ENCODE measurements at places on chromosomes 7 and 10.

- no peak for DNase-seq
Observed at GRCh38 chr10:121891103-121891502, 36.7 kb downstream of the ATE1 start.

DNA sequence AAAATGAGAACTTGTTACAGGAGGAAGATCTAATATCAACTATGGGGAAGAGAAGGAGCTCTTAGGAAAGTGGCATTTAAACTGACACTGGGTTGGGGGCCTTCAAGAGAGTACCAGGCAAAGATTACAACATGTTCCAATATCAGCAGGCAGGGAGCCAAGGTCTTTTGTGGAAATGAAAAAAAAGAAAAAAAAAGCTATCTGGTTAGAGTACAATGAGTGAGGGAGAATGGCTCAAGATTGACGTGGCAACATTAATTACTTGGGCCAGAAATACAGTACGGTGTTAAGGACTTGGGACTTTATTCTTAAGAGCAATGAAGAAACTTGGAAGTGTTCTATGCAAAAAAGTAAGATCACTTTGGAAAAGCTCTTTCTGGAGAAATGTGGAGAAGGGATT, 132.3 kb upstream of the CDK1 start:
- DNase-seq: no peak

DNA sequence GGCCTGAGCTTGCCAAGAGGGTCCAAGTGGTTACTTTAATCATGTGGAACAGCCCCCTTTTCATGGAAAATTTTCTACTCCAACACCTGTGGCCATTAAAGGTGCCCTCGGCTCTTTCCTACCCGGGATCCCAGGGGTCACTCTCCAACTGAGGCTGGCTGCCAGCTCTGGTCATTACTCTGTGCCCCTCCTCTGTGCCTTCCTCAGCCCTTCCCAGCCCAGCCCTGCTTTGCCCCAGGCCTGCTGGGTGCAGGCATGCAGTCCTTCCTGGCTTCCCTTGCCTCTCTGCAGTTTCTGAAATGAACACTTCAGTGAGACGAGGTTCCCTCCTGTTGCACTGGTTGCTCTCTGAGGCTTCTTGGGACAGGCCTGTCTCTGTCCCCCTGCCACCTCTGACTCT, 951.1 kb upstream of the ZNF722 start:
- DNase-seq: no peak

- DNase-seq: no peak
Observed at GRCh38 chr7:82605247-82605864, 161.8 kb upstream of the CACNA2D1 start.

- no peak for DNase-seq
Observed at GRCh38 chr7:28296571-28297483, 115.5 kb upstream of the CREB5 start.

GRCh38 chr10:91883549-91884444, 25.5 kb downstream of the FGFBP3 start:
- no peak for DNase-seq

DNA sequence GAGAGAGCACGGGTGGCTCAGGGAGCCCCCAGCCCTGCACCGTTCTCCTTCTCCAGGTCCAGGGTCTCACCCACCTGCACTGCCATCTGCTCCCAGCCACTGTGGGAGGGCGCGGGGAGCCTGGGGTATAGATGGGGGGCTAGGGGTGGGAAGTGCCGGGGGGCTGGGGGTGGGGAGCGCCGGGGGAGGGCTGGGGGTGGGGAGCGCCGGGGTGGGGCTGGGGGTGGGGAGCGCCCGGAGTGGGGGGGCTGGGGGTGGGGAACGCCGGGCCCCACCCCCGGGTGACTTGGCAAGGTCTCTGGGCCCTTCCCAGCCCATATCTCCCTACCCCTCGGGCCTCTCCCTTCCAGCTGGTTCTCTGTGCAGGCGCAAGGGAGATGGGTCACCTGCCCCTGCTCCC, at the start of gene GRIFIN:
Gene GRIFIN (minus strand): TSS at position 101 of the 400 bp plus-strand sequence. CDS start 15 bp downstream, at position 86.
- DNase-seq: no peak

- no peak for DNase-seq
Observed at GRCh38 chr7:67438913-67439505, 442.4 kb downstream of the TYW1 start.

- no peak for DNase-seq
Observed at GRCh38 chr10:11573497-11573896, 38.0 kb downstream of the USP6NL start.

DNA sequence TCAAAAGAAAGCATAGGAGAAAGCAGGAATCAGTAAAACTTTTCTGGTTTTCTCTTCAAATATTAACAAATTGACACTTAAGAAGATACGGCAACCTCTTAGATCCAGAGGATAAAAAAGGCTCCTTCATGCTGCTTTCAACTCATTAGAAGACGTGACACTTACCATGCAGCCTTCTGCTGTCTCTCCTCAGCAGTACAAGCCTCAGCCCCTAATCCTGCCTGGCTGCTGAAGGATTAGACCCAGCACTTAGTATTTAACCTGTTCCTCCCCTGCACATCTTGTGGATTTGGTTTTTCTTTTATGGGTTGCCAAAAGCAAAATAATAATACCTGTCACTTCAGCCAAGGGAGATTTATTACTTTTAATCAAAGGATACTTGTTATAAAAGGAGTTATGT, 108.4 kb downstream of the LYZL1 start:
- DNase-seq: no peak

DNA sequence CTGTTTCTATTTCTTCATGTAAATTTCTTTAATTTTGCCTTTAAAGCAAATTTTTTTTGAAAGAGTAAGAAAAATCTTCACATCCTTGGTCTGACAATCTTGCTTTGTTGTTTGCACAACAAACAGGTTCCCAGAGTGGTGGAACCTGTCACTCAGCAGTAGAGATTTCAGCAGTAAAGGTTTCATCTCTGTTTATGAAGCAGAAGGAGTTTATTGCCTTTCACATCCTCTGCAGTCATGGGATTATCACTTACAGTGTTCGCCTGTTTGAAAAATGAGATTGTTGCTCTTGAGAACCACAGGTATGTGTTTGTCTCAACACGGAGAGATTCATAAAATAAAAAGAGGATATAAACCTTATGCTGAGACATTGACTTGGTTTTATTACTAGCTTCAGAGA, 342.6 kb downstream of the IPMK start:
- DNase-seq: no peak

GRCh38 chr10:58868736-58869435, 307.6 kb upstream of the PHYHIPL start:
- DNase-seq: no peak

DNA sequence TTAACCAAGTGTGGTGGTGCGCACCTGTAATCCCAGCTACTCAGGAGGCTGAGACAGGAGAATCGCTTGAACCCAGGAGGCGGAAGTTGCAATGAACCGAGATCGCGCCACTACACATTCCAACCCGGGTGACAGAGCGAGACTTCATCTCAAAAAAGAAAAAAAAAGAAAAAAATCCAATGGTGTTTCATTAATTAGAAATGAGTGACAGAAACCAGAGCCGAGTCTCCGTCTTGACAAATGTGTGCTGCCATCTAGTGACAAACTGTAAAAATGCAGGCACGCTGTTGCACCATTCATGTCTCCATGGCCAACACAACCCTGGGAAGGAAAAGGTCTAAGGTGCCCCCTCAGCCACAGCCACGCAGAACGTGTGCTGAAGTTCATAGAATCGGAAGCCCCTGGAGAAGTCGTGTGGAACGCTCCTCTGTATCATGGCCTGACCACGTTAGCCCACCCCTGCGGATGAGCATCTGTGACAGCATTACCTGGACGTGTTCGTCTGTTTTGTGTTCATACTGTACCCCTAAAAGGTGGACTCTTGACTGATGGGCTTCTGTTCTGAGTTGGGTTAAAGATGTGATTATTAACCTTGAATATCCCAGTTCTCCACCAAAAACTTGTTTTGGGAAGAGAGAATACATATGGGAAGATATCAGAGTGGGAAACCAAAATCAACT, 94.9 kb downstream of the LYZL2 start:
- DNase-seq: peak; percentile 86

DNA sequence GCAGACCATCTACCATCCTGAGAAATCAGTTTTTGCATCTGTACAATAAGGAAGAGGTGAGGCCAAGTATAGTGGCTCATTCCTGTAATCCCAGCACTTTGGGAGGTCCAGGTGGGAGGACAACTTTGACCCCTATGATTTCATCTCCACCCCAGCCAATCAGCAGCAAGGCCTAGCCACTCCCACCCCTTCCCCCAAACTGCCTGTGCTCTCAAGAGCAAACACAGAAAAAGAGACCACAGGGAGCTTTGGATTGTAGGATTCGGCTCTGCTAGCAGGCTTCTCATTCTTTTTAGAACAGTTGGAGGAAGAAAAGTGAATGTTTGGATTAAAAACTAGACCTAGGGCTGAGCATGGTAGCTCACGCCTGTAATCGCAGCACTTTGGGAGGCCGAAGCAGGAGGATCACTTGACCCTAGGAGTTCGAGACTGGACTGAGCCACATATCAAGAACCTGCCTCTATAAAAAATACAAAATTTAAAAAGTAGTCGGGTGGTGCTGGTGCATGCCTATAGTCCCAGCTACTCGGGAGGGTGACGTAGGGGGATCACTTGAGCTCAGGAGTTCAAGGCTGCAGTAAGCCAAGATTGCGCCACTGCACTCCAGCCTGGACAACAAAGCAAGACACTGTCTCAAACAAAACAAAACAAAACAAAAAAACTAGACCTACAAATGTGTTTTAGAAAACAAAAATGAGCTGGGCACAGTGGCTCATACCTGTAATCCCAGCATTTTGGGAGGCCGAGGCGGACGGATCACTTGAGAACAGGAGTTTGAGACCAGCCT, 25.1 kb upstream of the PROSER2 start:
- no peak for DNase-seq

DNA sequence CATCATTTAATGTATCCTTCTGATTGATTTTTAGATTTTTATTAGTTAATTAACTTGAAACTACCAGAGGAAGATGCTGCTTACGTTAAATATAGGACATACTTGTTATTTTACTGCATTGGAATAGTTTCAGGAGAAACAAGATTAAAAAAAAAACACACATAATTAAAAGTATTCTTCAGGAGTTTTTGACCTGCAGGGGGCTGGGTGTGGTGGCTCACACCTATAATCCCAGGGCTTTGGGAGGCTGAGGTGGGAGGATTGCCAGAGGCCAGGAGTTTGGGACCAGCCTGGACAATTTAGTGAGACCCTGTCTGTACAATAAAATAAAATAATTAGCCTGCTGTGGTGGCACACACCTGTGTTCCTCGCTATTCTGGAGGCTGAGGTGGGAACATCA, 10.7 kb downstream of the CBLL1 start:
- no peak for DNase-seq

GRCh38 chr7:116527521-116527920, 2.7 kb downstream of the CAV1 start:
- no peak for DNase-seq

DNA sequence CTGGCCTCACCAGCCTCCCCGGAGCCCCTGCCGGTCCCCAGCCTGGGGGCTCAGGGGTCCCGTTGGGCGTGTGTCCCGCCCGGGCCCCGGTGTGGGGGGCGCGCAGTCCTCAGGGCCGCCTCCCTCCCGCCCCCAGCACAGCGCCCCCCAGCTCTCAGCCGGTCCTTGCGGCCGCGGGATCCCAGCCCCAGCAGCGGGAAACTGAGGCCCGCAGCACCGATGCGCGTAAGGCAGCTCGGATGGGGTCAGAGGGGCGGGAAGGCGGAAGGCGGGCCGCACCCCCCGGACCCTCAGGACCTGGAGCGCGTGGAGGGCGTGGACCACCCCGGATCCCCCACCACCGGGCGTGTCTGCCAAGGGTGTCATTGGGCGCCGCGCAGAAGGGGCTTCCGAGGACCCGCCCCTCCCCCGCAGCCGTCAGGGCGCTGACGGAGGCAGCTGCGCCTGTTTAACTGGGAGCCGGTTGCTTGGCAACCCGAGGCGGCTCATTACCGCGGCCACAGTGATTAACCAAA, 14.9 kb downstream of the UNCX start:
- no peak for DNase-seq

DNA sequence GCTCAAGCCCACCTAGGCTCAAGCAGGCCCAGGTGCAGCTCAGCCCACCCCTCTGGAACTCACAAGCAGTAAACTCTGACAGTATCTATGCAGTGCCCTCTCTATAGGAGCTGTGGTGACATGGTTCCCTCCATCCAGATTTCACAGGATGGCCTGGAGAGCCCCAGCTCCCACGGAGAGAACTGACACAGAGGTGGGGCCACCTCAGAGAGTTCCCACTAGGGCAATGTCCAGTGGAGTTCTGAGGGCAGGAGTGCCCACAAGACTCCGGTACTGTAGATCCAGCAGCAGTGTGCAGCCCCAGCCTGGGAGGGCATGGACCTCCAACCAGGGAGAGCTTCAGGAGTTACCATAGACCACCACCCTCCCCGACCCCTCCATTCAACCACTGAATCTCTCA, 37.3 kb upstream of the CNPY1 start:
- DNase-seq: no peak

- no peak for DNase-seq
Observed at GRCh38 chr10:78320506-78320905, 286.8 kb downstream of the RPS24 start.

DNA sequence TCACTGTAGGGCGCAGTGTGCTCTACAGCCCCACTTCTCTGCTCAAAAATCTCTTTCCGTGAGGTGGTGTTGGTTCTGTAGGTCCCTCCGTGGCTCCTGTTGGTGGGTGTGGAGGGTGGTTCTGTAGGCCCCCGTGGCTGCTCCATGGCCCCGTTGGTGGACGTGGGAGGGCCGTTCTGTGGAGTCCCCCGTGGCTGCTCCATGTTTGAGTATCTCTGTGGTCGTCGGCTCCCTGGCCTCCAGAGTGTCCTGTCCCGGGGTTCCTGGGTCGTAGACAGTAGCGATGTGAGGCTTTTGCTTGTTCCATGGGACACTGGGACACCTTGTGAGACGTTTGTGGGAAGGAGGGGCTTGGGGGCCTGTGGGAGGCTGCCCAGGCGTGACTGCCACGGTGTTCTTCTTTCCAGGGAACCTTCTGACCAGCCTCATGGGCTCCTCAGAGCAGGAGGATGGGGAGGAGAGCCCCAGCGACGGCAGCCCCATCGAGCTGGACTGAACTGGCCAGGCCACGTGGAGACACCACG, 18.6 kb downstream of the GET4 start:
- no peak for DNase-seq

GRCh38 chr10:97475936-97476594, 22.2 kb downstream of the MMS19 start:
- no peak for DNase-seq

GRCh38 chr10:49649294-49649693, 30.2 kb upstream of the C10orf53 start:
- DNase-seq: no peak

- DNase-seq: no peak
Observed at GRCh38 chr10:131003455-131003854, 308.1 kb downstream of the TCERG1L start.

DNA sequence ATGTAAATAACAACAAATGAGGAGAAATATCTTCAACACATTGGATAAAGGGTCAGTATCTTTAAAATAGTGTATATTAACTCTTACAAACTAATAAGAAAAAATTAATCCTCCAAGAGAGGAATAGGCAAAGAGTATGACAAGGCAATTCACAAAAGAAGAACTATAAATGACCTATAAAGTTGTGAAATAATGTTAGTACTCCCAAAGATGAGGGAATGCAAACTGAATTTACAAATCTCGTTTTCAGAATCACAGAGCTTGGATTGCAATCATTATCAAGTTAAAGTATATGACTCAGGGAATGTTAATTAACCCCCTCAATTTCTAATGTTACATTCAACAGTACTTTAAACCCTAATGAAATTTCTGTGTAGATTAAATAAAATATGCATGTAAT, 87.3 kb upstream of the TARP start:
- no peak for DNase-seq

Data from sigmoid colon (tissue), 7 donors.